ENCODE measurements at places on chromosomes 3 and 15.

- no peak for DNase-seq
These were observed 24.0 kb downstream of the LNP1 start for GRCh38 chr3:100425316-100425715.

GRCh38 chr3:48565591-48566400 is 2.2 kb upstream of the UCN2 start:
- no peak for DNase-seq

- DNase-seq = no peak
These were observed 47.8 kb upstream of the ADGRG7 start for GRCh38 chr3:100561459-100562158.

- no peak for DNase-seq
These were observed 66.4 kb upstream of the TJP1 start for GRCh38 chr15:29888646-29889045.

DNA sequence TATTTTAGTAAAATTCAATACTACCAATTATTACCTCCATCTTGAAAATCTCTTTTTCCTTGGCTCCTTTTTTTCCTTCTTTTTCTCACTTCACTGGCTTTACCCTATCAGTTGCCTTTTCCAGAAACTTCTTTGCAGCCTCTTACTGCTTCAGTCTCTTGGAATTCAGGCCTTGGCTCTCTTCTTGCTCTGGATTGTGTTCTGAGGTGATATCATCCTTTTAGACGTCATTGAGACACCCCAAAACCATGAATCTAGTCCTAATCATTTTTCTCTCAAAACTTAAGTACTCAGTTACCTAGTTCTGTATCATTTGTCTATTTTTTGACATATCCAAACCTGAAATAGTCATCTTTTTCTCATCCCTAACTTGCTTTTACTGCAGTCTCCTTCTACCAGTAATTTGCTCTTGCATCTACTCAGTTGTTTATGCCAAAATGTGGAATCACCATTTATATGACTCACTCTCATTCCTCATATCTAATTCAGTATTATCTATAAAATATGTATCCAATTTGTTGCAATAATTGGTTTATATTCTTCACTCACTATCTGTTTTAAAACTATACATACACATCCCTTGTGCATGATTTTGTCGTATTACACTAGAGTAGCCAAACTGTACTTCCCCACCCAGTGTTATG is 703.2 kb upstream of the CCDC54 start:
- DNase-seq = no peak

DNA sequence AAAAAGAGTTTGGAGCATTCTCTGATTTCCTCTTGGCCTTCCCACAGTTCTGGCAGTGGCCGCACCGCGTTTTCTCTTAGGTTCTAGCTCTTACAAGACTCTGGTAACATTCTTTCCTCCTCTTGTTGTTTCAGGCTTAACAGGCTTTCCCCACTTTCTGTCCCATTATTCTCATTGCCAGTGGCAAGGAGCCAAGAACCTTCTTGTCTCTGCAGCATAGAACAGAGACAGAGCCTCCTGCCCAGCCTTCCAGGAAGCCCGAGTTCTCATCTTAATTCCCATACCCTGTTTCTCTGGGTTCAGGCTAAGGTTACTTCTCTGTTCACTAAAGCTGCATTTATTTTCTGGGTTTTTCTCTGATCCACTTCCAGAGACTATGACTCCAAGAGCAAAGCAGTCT is 61.1 kb downstream of the DUT start:
- DNase-seq = no peak

All from CD8-positive, alpha-beta T cell (primary cell).